Activated naive CD4-positive, alpha-beta T cell treated with anti-CD3 and anti-CD28 coated beads, Interleukin-2, amount 10 ng/mL, durations not matched to agents 5 hours and 36 hours (primary cell): ENCODE measurements at places on chromosomes 3 and 15. TPM values are rescaled to one million over a fixed set of nuclear protein-coding genes. Genes with fewer than 3 reads are reported as not detected.

Gene SUSD5
- not detected for total RNA-seq

Gene CYP8B1
- not detected for total RNA-seq

Gene RMDN3
- 30.3 TPM for total RNA-seq

Gene ROBO2
- total RNA-seq, result not detected

Gene ANKDD1A
- total RNA-seq, result 6.9 TPM

Gene BFSP2
- not detected for total RNA-seq

Gene NUSAP1
- 205 TPM for total RNA-seq

Gene ZPLD1
- total RNA-seq, result not detected

Gene FAM174B
- total RNA-seq, result 4.2 TPM

Gene CPA3
- not detected for total RNA-seq

Gene AQP9
- not detected for total RNA-seq

Gene GOLGA6L7
- not detected for total RNA-seq

Gene LRRC58
- 22.4 TPM for total RNA-seq

Gene GNAT1
- not detected for total RNA-seq

Gene SV2B
- total RNA-seq, result 0.26 TPM

Gene CHDH
- 0.20 TPM for total RNA-seq

Gene CKMT1B
- not detected for total RNA-seq

Gene CELF6
- total RNA-seq, result 0.91 TPM

Gene SNTN
- total RNA-seq, result not detected

Gene ANKUB1
- not detected for total RNA-seq

Gene CCDC33
- not detected for total RNA-seq

Gene TMIE
- total RNA-seq, result 2.5 TPM

Gene HCN4
- 0.03 TPM for total RNA-seq

Gene FRMD5
- not detected for total RNA-seq

Gene PPP4R2
- 81.8 TPM for total RNA-seq

Gene PCLAF
- total RNA-seq, result 88.6 TPM

Gene REC114
- not detected for total RNA-seq

Gene ANKRD34C
- not detected for total RNA-seq

Gene TLR9
- 0.14 TPM for total RNA-seq

Gene CDC25A
- total RNA-seq, result 16.3 TPM

Gene FANCD2OS
- not detected for total RNA-seq

Gene FOXB1
- 0.75 TPM for total RNA-seq
